PC-9 (cell line): ENCODE measurements at places on chromosomes 5 and 9. TPM values are rescaled to one million over a fixed set of nuclear protein-coding genes. Genes with fewer than 3 reads are reported as not detected.

DNA sequence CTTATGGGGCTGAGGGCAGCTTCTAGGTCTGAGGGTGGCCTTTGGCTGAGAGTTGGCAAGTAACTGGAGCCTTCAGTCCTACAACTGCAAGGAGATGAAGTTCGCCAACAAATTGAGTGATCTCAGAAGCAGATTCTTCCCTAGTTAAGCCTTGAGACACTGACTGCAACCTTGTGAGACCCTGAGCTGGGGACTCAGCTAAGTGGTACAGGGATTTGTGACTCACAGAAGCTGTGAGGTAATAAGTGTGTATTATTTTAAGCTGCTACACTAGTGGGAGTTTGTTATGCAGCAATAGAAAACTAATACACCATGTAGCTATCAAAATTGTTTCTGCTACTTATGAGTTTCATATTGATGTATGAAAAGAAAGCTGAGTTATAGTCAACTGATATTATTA lies 279.2 kb downstream of the PIK3R1 start:
- no peak for DNase-seq
- no peaks in the 10 kb centered on the region for H3K36me3 ChIP-seq
- no peaks in the 10 kb centered on the region for H3K27me3 ChIP-seq
- H3K4me1 ChIP-seq: no peaks in the 10 kb centered on the region
- H3K4me3 ChIP-seq: no peak overlapping the region
- no peak overlapping the region for H3K27ac ChIP-seq

Gene DNAJC18
- 8.9 and 9.3 TPM in 2 replicates for total RNA-seq

Gene OR13J1
- total RNA-seq: not detected in 2 replicates

DNA sequence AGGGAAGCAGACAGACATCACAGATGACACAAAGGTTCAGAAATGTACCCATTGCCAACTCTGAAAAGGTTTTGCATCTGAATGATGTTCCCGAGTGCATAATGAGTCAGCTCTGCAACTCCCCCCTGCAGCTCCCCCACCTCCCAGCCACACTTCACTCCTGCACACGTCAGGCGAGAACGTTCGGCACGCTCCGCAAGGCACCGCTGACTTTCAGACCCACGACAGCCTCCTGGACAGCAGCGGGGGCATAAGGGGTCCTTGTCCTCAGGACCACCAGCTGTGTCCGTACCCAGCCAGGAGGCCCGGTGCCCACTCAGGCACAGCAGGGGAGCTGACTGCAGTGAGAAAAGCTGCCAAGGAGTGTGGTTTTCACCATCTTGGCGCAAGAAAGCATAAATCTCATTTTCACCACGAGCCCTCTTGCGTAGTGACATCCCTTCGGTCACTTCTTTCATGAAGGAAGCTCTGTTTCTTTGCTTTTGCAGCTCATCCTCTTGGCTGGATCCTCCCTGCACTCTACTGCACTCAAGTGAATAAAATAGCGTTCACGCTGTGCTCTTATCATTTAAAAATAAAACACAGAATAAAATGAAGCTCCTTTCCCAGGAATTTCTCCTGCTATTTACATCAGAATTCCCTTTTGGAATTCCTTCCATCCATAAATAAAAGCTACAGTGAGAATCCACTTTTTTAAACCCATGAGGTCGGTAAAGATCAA lies 9.9 kb downstream of the GFPT2 start:
- peaks cover 9% of the 10 kb centered on the region; the same call in 1 of the 2 replicates for H3K4me1 ChIP-seq
- no peak overlapping the region for H3K4me3 ChIP-seq
- no peak for DNase-seq
- H3K27me3 ChIP-seq: no peaks in the 10 kb centered on the region
- H3K36me3 ChIP-seq: no peaks in the 10 kb centered on the region

DNA sequence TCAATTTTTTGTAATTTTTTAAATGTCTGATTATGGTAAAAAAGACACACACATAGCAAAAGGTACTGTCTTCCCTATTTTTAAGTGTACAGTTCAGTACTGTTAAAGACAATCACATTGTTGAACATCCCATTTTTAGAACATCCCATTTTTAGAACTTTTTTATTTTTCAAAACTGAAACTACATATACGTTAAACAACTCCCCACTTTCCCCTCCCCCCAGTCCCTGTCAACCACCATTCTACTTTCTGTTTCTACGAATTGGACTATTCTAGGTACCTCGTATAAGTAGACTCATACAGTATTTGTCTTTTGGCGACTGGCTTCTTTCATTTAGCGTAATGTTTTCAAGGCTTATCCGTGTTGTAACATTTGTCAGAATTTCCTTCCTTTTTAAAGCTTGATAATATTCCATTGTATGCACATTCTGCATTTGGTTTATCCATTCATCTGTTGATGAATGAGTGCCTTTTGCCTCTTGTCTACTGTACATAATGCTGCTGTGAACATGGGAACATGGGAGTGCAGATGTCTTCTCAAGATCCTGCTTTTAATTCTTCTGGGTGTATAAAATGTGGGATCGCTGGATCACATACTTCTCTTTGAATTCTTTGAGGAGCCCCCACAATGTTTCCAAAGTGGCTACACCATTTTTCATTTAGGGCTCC lies 154.0 kb downstream of the PIK3R1 start:
- no peaks in the 10 kb centered on the region for H3K27me3 ChIP-seq
- peaks cover 5% of the 10 kb centered on the region; the same call in 1 of the 2 replicates for H3K4me1 ChIP-seq
- no peak overlapping the region for H3K4me3 ChIP-seq
- DNase-seq: no peak
- H3K36me3 ChIP-seq: no peaks in the 10 kb centered on the region
- H3K27ac ChIP-seq: no peak overlapping the region

DNA sequence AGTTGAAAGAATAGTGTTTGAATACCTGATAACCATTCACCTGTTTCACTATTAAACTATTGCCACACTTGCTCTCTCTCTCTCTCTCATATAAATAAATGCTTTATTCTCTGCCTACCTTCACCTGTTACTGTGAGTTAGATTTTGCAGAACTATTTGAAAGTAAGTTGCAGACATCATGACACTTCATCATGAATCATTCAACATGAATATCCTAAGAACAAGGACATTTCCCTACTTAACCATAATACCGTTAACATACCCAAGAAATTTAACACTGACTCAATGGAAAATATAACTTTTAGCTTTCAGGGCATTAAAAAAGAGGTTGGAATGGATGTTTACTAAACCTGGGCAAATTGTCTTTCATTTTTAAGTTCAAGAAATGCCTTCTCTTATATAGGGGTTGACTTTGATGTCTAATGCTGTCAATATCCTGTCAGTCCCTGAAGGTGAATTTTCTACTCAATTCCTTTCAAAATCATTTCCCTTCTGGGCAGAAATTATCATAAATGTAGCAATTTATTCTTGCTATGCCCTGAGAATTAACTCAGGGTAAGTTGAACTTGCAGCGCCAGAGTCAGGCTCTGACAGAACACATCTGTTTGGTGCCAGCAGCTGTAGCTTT lies 582.6 kb upstream of the TLE4 start:
- H3K27ac ChIP-seq: no peak overlapping the region
- H3K27me3 ChIP-seq: no peaks in the 10 kb centered on the region
- H3K36me3 ChIP-seq: no peaks in the 10 kb centered on the region

- no peak overlapping the region for H3K4me3 ChIP-seq
- no peaks in the 10 kb centered on the region for H3K4me1 ChIP-seq
- no peaks in the 10 kb centered on the region for H3K27me3 ChIP-seq
Observed at GRCh38 chr5:73179730-73180129, 6.7 kb downstream of the TMEM174 start.

GRCh38 chr9:84593352-84593751 lies 76.2 kb upstream of the NTRK2 start:
- no peaks in the 10 kb centered on the region for H3K36me3 ChIP-seq
- no peak for DNase-seq
- no peak overlapping the region for H3K27ac ChIP-seq
- H3K27me3 ChIP-seq: no peaks in the 10 kb centered on the region
- no peak overlapping the region for H3K4me3 ChIP-seq

GRCh38 chr9:133493845-133494540 lies 15.1 kb upstream of the SLC2A6 start:
- H3K27me3 ChIP-seq: peaks cover 82% of the 10 kb centered on the region
- H3K36me3 ChIP-seq: no peaks in the 10 kb centered on the region
- no peaks in the 10 kb centered on the region for H3K4me1 ChIP-seq
- H3K27ac ChIP-seq: no peak overlapping the region
- no peak for DNase-seq

DNA sequence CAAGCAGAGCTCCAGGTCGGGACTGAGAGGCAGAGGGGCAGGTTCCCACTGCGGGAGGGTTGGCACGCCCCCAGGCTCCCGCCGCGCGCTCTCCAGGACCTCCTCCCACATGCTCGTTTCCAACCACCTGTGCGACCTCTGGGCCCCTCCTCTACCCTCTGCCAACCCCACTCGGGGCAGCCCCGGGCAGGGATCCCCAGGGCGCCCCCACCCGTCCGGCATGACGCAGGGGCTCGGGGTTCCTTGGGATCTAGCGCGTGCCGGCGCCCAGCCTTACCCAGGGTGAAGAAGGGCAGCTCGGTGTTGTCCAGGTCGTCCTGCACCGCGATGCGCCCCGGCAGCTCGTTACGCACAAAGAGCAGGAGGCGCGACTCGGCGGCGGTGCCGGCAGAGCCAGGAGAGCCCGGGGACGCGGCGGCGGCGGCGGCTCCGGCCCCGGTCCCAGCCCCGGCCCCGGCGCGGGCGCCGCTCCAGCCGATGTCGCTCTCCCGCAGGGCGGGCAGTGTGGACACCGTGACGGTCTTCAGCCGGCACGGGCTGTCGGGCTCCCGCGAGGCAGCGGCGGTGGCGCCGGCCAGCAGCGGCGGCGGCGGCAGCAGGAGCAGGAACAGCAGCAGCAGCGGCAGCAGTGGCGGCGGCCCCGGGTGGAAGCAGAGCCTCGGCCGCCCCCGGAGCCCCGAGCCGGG lies 494 bp downstream of the ASTN2 start:
- H3K4me3 ChIP-seq: no peak overlapping the region
- DNase-seq: no peak
- H3K4me1 ChIP-seq: no peaks in the 10 kb centered on the region
- H3K27ac ChIP-seq: no peak overlapping the region
- H3K27me3 ChIP-seq: peaks cover 19% of the 10 kb centered on the region; the same call in 1 of the 2 replicates

DNA sequence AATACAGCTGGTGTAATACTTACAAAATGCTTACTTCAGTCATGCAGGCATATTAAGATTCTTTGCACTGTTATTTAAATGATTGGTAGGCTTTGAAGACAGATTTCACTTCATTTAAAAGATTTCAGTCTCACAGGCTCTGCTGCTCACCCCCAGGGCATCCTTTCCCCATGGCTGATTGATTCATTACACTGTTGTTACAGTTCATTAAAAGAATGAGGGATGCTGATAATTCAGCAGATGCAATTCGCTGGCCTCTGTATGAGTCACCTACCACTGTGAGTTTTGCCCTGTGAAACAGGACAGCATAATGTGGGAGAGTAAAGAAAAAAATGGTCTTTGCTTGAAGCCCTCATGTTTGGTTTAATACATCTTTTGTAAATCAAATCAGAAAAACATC lies 246.9 kb downstream of the CYLC2 start:
- no peak overlapping the region for H3K4me3 ChIP-seq
- no peak for DNase-seq
- H3K36me3 ChIP-seq: no peaks in the 10 kb centered on the region
- H3K4me1 ChIP-seq: no peaks in the 10 kb centered on the region
- H3K27ac ChIP-seq: no peak overlapping the region

Gene N4BP3
- 0.81 and 1.1 TPM in 2 replicates for total RNA-seq

GRCh38 chr9:4382722-4383317 lies 83.0 kb upstream of the GLIS3 start:
- peak; percentile 6 for DNase-seq
- H3K36me3 ChIP-seq: no peaks in the 10 kb centered on the region
- H3K4me1 ChIP-seq: no peaks in the 10 kb centered on the region
- no peak overlapping the region for H3K4me3 ChIP-seq
- no peaks in the 10 kb centered on the region for H3K27me3 ChIP-seq
- H3K27ac ChIP-seq: no peak overlapping the region

Gene SEMA6A
- not detected in 2 replicates for total RNA-seq

- no peaks in the 10 kb centered on the region for H3K4me1 ChIP-seq
- no peaks in the 10 kb centered on the region for H3K27me3 ChIP-seq
- no peak overlapping the region for H3K4me3 ChIP-seq
- H3K36me3 ChIP-seq: no peaks in the 10 kb centered on the region
- no peak overlapping the region for H3K27ac ChIP-seq
Observed at GRCh38 chr5:78661044-78661443, 12.5 kb upstream of the LHFPL2 start.

- H3K27ac ChIP-seq: no peak overlapping the region
- H3K4me1 ChIP-seq: peaks cover 6% of the 10 kb centered on the region; the same call in 1 of the 2 replicates
- H3K36me3 ChIP-seq: no peaks in the 10 kb centered on the region
- no peak for DNase-seq
- H3K4me3 ChIP-seq: no peak overlapping the region
Observed at GRCh38 chr5:56303511-56303910, 70.4 kb upstream of the ANKRD55 start.

- H3K4me1 ChIP-seq: no peaks in the 10 kb centered on the region
- H3K27me3 ChIP-seq: no peaks in the 10 kb centered on the region
- H3K4me3 ChIP-seq: no peak overlapping the region
- no peak for DNase-seq
- no peak overlapping the region for H3K27ac ChIP-seq
Observed at GRCh38 chr9:125878164-125878631, 131.0 kb downstream of the PBX3 start.

- H3K36me3 ChIP-seq: no peaks in the 10 kb centered on the region
- no peaks in the 10 kb centered on the region for H3K4me1 ChIP-seq
- peaks cover 36% of the 10 kb centered on the region for H3K27me3 ChIP-seq
- H3K27ac ChIP-seq: no peak overlapping the region
- no peak for DNase-seq
- no peak overlapping the region for H3K4me3 ChIP-seq
Observed at GRCh38 chr5:132019857-132020555, 8.5 kb upstream of the ACSL6 start.

DNA sequence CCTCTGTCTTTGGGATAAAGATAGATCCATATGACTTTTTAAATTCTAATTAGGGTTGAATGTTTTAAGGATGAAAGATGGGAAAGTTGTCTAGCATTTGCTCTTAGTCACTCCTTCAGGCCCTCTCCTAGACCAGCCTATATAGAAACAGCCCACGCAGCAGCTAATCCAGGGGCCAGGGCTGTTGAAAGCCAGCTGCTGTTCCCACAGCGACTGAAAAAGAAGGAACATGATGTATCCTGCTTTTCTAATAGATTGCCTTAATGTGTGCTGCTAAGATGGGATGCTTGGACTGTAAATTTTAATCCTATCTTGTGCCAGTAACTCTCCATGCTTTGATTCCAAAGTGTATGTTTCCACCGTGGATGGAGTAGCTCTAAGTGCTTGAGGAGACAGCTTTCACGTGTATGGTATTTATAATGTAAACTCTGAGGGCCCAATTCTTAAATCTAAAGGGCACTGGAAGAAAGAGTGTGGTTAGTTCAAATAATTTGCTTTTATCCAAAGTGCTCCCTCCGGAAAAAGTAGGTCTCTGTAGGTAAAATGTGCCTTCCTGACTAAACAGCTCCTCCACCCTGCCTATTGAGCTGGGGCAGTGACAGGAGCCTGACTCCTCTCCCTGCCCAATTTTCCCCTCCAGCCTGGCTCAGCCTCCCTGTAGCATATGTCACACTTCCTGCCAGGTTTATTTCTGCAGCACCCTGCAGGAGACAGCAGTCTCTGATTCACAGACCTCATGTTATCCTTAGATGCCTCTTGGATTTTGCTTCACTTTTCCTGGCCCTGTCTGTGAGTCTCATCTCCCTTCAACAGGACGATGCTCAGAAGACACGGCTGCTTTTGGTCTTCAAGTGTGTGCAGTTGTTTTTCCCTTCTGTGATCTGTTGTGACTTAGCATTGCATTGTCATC lies 33.2 kb downstream of the SLC36A1 start:
- H3K4me1 ChIP-seq: no peaks in the 10 kb centered on the region
- no peaks in the 10 kb centered on the region for H3K36me3 ChIP-seq
- H3K27me3 ChIP-seq: no peaks in the 10 kb centered on the region
- H3K27ac ChIP-seq: no peak overlapping the region
- DNase-seq: no peak
